Chondrocyte (in vitro differentiated cells): ENCODE measurements at places on chromosomes 3 and 15. TPM values are rescaled to one million over a fixed set of nuclear protein-coding genes. Genes with fewer than 3 reads are reported as not detected.

Gene LRRK1
- total RNA-seq = 6.0 to 11.3 TPM (median 10.1 TPM) in 3 replicates

Gene GOLGA6B
- total RNA-seq = 0.10 TPM in 1 of 3 replicates, not detected in the others

Gene RNF168
- 18.3 to 21.9 TPM (median 19.5 TPM) in 3 replicates for total RNA-seq

GRCh38 chr3:67854663-67855062, 200.3 kb upstream of the SUCLG2 start:
- no peak for DNase-seq

DNA sequence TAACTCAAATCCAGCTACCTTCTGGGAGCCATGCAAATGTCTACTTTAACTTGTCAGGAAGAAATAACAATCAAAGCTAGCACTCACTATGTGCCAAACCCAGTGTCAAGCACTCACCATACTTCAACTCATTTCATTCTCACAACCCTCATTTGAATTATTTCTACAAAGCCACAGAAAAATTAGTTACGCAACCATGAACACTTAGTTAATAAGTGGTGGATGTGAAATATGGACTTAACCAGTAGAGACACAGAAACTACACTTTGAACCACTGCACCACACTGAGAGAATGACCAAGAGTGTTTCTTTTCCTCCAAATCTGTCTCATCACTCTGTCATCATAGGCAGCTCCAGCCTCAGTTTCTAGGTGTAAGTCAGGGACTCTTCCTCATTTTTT, 91.0 kb upstream of the MBNL1 start:
- DNase-seq = no peak

GRCh38 chr3:181888234-181888633, 176.5 kb downstream of the SOX2 start:
- no peak for DNase-seq

DNA sequence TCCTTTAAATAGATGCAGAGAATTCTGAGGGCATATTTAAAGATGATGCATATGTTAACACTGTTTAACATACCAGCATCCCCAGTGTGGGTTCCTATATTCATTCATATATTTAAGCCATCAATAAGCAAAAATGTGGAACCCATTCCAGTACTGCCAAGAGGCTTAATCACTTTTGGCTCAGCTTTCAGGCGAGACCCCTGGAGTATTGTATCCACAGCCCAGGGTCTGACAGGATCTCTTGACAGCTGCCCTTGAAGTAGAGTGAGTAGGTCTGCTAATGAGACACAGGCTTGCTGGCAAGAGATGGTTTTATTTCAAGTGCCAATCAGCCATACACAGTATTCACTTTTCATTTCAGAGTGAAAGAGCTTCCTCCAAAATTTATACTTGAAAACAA, 367.3 kb downstream of the OCA2 start:
- no peak for DNase-seq

GRCh38 chr15:97840501-97840900, 120.0 kb upstream of the ARRDC4 start:
- no peak for DNase-seq

DNA sequence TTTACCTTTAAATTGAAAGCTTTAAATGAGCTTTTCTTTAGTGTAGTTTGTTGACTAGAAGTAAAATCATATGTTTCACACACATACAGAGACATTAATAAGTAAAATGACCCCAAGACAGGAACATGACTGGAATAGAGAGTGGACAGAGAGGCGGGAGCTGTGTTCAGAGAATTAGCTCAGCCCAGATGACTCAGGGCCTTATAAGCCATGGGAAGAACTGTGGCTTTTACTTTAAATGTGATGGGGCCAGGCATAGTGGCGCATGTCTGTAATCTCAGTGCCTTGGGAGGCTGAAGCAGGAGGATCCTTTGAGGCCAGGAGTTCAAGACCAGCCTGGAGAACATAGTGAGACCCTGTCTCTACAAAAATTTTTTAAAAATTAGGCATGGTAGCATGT, 26.7 kb downstream of the SACM1L start:
- no peak for DNase-seq

DNA sequence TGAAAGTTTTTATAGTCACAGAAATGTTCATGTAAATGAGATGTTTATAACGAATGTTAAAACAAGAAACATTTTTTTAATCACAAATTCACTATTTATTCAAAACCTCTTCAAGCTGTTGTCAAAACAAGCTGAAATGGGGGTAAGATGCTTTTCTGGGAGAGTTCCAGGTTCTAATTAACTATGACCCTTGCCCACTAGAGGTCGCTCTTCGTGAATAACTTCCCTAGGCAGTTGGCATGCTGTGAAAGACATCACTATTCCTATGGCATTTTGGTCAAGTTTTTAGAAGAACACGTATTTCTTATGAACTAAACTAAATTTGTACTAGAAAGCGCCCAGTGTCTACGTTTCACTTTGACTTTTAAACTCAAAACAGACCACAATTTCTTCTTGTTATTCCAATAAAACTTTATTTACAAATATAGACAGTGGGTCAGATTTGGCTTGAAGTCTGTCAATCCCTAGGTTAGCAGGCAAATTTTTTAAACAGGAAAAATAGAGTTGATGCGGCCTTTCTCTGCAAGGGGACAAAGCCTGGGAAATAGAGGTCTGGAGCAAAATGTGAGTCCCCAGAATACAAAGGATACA, 62.8 kb upstream of the CMTM8 start:
- no peak for DNase-seq

- no peak for DNase-seq
Observed at GRCh38 chr3:35336601-35337000, 302.7 kb upstream of the ARPP21 start.

- no peak for DNase-seq
Observed at GRCh38 chr3:56133423-56133822, 334.8 kb downstream of the ERC2 start.

- no peak for DNase-seq
Observed at GRCh38 chr15:66912001-66912400, 153.4 kb upstream of the SMAD3 start.

DNA sequence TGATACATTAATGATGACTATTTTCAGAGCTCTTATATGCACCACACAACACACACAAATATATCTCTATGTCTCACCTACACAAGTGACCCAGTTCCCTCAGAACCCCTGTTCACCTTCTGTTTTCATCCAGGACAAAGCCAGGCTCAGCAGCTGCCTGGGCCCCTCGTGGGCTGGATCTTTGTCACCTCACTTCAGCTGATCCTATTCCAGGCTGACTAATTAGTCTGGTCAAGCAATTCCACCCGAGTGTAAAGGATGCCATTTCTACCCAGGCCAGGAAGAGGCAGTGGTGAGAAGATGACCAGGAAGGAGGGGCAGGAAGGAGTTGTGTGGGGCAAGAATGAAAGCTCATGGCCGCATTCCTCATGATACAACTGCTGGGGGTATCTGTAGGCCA, 62.3 kb downstream of the DHX30 start:
- no peak for DNase-seq
